ENCODE measurements at places on chromosomes 1 and 21.

DNA sequence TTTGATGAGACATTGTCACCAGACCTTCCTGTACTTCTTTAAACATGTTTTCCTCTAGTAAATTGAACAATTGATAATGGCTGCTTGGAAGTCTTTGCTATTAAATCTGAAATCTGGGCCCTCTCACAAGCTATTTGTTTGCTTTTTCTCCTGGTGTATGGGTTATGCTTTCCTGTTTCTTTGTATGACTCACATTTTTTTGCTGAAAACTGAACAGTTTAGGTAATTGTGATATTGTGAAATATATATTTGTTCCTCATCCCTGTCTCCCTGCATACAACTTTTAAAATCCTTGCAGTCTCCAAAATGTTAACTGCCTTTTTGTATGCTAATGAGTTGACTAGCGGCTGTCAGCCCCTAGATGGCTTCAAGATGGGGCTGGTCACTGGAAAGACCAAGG lies 61.6 kb downstream of the MAP3K21 start:
- no peak for DNase-seq

DNA sequence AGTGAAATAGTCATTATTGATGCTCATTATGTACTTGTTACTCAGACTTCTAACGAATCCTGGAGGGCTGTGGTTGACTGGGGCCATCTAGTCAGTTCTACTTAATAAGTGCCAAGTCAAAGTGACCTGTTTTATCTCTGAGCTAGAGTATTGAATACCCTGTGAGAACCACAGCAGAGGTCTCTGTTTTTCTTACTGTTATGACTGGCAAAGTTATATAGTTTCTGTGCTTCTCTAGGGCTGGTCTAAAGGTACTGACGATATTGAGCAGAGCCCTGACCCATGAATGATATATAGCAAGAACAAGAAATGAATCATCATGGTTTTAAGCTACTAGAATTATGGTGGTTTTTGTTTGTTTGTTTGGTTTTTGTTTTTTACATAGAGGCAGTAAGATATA lies 555.8 kb downstream of the PLA2G4A start:
- DNase-seq, result no peak

DNA sequence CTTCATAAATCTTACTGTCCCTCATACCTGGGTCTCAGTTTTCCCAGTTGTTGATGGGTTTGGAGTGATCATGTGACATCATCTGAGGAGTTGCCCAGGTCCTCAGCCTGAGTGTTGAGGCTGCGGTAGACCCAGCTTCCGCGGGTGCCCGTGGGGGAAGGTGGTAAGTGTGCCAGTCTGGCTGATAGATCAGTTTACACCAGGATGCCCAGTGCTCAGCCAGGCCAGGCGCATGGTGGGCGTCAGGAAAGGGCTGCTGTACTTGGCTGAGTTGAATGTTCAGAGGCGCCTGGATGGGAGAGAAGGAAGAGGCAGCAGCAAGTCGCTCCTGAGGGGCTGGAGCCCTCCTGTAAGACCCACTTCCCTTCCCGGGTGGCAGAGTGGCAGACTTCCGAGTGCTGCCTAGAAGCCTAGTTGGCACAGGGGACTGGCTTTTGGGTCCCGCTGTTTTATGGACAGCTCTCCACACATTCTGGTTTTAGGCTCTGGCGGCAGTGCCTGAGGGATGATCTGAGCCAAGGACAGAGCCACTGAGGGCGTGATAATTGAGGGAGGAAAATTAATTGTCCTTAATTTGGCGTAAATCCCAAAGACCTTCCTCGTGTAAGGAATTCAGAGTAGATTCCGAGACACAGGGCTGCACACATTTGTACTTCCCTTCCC lies 35.8 kb downstream of the PTPRF start:
- no peak for DNase-seq

GRCh38 chr1:6287431-6287886 lies 26.6 kb upstream of the GPR153 start:
- DNase-seq, result no peak

GRCh38 chr1:150748878-150749719 lies 16.5 kb downstream of the CTSS start:
- no peak for DNase-seq

Data from activated T-helper 1 cell treated with anti-CD3 and anti-CD28 coated beads, Interleukin-12 subunit alpha, Interleukin-12 subunit beta, Interleukin-2, Interleukin-4 antibody, amounts not matched to agents 30 ng/mL and 10 ng/mL and 1 ng/mL, durations not matched to agents 14 hours and 24 hours and 36 hours (primary cell).